ENCODE measurements at places on chromosomes 11 and 22.
A peak's percentile ranks its signal among the peaks of the same experiment; 100 is the strongest.

- no peak for DNase-seq
Observed at GRCh38 chr11:130137999-130138398, 21.6 kb upstream of the ST14 start.

DNA sequence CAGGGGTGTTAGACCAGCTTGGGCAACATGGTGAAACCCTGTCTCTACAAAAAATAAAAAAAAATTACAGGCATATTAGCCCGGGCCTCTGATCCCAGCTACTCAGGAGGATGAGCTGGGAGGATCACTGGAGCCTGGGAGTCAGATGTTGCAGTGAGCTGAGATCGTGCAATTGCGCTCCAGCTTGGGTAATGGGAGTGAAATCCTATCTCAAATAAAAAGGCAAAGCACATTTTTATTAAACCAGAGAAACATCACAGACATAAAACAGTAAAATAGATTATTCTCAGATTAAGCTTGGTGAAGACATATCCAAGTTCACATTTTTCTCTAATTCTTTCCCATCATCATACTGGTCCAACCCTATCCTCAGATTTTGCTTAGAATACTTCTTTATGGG is 30.1 kb upstream of the XBP1 start:
- DNase-seq = no peak

DNA sequence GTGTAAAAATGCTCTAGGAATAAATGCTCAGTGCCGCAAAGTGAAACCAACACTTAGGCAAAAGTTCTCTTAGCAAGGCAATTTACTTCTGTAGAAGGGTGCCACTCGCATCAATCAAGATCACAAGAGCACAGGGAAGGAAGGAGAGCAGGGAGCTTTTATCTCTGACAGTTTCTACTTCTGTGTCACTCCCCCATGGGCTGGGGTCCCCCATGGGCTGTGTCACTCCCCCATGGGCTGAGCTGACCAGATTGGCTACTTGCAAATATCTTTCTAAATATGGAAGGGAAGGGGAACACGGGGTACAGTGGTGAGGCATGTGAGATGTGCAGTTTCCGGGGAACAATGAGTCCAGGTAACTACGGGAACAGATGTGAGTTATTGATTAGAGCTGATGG is 397 bp downstream of the OR52N2 start:
- no peak for DNase-seq

GRCh38 chr22:35997438-35997837 is 31.2 kb downstream of the RBFOX2 start:
- DNase-seq = no peak

DNA sequence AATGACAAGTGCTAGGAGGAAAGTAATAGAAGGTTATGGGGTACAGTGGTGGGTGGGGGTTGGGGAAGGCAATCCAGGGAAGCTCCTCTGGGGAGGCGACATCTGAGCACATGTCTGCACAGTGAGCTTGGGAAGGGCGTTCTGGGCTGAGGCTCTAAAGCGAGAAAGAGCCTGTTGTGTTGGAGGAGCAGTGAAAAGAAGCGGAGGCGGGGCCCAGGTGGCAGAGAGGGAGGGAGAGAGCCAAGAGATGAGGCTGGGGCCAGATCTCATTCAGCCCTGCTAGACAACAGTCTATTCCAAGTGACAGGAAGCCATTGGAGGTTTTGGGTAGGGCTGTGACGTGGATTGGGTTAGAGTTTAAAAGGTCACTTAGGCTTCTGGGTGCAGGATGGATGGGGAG is 55.3 kb upstream of the PARVG start:
- no peak for DNase-seq

GRCh38 chr11:113729456-113729855 is 23.3 kb upstream of the TMPRSS5 start:
- DNase-seq = no peak

DNA sequence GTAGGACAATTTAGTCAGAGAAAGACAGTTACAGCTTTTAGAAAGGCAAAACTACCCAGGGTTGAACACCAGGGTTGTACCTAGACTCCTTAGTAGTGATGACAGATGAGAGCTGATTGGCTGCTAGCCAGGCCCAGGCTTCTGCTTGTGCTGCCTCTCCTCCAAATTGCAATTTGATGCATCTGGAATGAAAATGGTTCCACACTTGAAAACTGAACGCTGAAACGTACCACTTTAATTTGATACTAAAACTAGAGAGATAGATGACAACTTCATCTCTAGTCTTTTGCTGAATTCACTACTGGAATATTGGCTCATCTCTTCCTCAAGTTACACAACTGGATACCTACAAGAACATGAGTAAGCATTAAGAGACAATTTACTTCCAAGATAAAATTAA is 19.2 kb upstream of the FNBP4 start:
- peak; percentile 72 for DNase-seq

DNA sequence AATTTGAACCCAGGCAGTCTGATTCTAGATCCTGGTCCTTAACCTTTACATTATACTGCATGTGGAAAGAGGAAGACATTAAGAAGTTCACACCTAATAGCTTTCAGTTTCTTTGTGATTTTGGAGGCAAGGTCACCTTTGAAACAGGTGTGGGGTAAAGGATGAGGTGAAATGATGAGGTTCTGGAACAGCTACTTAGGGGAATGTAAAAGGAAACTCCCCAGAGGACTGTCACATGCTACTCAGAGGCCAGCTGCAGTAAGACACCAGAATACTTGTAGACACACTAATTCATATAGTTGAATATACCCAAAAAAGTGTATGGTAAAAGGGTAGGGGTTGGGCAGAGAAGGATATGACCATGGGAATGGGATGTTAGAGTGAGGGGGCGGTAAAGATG is 5.4 kb downstream of the APIP start:
- no peak for DNase-seq

DNA sequence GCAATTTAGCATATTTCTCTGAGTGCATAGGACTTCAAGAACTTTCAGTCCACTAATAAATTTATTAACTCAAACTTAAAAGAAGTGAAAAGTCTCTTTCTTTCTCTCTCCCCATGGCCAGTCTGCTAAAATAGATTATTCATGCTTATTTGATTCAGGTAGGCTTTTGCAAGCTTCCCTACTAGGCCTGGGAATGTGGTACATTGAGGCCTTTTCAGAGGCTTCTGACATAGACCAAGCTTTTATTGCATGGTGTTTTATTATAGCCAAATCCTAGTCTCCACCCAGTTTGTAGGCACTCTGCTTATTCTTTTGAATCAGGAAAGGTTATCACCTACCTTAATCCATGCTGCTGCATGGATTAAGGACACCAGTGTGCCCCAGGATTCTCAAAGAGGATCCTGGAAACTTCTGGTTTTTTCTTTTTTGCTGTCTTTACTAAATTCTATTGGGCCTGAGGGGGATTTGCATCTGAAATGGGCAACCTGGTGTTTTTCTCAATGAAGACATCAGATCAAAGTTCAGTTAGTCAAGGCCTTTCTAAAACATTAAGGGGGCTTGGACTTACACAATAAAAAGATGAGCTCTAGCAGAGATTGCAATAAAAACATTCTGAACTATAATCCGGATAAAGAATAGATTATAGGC is 92.2 kb downstream of the ELP4 start:
- no peak for DNase-seq

DNA sequence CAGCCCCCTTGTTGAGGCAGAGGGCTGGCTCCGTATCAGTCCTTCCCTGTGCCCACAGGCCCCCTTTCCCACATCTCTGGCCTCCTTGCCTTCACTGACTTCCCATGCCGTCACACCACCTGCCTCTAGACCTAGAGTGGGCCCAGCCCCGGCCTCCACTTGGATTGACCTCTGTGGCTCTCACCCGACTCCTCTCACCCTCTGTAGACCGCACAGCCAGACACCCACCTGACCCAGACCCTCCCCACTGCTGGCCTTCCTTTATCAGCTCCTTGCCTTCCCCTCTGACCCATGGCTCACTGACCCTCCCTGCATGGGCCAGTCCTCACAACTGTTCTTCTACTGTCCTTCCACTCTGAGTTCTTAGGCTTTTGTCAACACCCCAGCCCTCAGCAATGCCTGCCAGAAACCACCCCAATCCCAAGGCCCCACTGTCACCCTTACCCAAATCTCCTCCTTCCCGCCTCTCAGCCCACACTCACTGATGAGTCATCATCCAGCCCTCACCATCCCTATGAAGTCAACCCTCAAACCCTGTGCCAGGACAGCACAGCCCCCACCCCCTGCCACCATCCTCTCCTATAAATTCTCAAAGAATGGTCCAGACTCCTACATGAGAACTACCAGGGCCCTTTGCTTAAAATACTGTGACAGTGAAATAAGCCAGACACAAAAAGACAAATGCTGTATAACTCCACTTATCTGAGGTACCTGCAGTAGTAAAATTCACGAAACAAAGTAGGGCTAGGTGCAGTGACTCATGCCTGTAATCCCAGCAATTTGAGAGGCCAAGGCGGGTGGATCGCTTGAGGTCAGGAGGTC is 53.4 kb downstream of the SCGB1A1 start:
- DNase-seq = peak; percentile 42

DNA sequence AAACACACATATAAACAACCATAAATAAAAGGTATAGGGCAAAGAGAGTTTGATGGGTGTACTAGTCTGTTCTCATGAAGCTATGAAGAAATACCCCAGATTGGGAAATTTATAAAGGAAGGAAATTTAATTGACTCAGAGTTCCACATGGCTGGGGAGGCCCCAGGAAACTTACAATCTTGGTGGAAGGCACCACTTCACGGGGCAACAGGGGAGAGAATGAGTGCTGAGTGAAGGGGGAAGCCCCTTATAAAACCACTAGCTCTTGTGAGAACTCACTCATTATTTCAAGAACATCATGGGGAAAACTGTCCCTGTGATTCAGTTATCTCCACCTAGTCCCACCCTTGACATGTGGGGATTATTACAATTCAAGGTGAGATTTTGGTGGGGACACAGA is 385.9 kb upstream of the ANO5 start:
- DNase-seq = no peak

GRCh38 chr11:44675906-44676305 is 50.9 kb upstream of the TSPAN18 start:
- no peak for DNase-seq

- no peak for DNase-seq
Observed at GRCh38 chr11:102322560-102322959, 5.3 kb downstream of the BIRC3 start.

- DNase-seq = no peak
Observed at GRCh38 chr11:70477609-70478008, 79.3 kb downstream of the CTTN start.

GRCh38 chr11:40819230-40819629 is 640.2 kb downstream of the LRRC4C start:
- no peak for DNase-seq

- no peak for DNase-seq
Observed at GRCh38 chr11:134987223-134987768, 575.3 kb upstream of the B3GAT1 start.

- DNase-seq = peak; percentile 81
Observed at GRCh38 chr11:26753723-26754504, 32.1 kb upstream of the SLC5A12 start.

GRCh38 chr11:106714199-106714598 is 304.1 kb downstream of the GUCY1A2 start:
- DNase-seq = no peak

DNA sequence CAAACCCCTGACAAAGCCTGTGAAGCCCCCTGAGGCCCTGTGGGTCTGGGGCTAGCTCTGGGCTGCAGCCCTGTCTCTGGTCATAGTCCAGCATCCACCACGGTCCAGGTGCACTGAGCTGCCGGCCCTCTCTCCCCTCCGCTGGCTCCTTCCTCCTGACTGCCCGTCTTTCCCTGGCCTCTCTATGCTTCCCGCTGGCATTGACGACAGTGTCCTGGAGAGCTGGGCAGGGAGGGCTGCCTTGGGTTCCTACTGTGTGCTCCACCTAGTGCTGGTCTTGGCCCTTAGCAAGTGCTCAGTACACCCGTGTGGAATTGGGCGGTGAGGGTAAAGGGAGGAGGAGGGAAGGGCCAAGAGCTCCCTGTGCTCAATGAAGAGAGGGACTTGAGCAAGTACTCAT is 868 bp upstream of the MYEOV start:
- no peak for DNase-seq

- peak; percentile 59 for DNase-seq
Observed at GRCh38 chr22:45600790-45601730, 70.6 kb upstream of the ATXN10 start.

- DNase-seq = no peak
Observed at GRCh38 chr22:16958475-16958874, 49.5 kb downstream of the GAB4 start.

DNA sequence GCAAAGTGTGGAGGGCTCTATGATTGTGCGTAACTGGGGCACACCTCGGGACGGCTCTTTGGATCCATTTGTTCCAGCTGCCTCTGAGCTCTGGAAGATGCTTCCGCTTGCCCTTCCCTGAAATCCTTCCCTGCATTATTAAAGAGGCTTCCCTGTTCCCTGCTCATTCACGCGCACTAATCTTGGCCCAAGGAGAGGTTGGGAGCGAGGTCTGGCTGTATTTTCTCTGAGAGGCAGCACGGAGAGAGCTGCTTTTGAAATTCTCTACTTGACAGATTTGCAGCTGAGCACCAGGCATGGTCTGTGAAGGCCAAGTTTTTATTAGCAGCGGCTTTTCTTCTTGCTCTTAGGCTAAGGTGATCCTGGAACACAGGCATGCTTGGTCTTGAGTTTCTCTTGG is 94.8 kb upstream of the NTM start:
- no peak for DNase-seq

DNA sequence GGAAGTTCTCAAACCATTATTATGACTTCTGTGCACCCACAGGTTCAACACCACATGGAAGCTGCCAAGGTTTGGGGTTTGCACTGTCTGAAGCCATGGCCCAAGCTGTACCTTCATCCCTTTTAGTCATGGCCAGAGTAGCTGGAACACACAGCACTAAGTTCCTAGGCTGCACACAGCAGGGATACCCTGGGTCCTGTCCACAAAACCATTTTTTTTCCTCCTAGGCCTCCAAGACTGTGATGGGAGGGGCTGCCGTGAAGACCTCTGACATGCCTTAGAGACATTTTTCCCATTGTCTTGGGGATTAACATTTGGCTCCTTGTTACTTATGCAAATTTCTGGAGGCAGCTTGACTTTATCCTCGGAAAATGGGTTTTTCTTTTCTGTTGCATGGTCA is 42.7 kb downstream of the DDIAS start:
- DNase-seq = no peak

- no peak for DNase-seq
Observed at GRCh38 chr11:78056093-78056492, 7.6 kb upstream of the THRSP start.

- DNase-seq = no peak
Observed at GRCh38 chr11:126603486-126603885, 248.0 kb downstream of the ST3GAL4 start.

- peak; percentile 40 for DNase-seq
Observed at GRCh38 chr22:41576877-41577276, 12.8 kb downstream of the PMM1 start.

- peak; percentile 86 for DNase-seq
Observed at GRCh38 chr11:132448334-132448995, 1078.0 kb downstream of the NTM start.

DNA sequence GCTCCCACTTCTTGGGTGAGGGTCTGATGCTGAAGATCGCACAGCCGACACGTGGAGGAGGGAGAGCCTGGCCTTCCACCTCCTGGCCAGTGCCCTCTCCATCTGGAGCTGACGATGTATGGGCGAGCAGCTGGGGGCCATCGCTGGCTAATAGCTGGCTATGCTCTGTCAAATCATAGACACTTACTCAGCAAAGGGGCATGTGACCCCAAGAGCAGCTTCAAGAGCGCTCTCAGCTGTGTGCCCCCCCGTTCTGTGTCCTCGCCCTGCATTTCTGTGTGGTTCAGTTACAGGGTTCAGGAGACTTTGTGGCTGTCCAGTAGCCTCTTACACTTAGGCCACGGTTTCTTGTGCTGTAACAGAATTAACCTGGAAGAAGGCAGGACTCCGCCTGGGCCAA is 26.4 kb downstream of the FBLN1 start:
- DNase-seq = no peak

- no peak for DNase-seq
Observed at GRCh38 chr11:70312401-70313357, 42.2 kb downstream of the PPFIA1 start.

GRCh38 chr22:47199261-47199978 is 437.0 kb downstream of the TBC1D22A start:
- no peak for DNase-seq
